ENCODE measurements at places on chromosomes 13 and 19.
A peak's percentile ranks its signal among the peaks of the same experiment; 100 is the strongest.

DNA sequence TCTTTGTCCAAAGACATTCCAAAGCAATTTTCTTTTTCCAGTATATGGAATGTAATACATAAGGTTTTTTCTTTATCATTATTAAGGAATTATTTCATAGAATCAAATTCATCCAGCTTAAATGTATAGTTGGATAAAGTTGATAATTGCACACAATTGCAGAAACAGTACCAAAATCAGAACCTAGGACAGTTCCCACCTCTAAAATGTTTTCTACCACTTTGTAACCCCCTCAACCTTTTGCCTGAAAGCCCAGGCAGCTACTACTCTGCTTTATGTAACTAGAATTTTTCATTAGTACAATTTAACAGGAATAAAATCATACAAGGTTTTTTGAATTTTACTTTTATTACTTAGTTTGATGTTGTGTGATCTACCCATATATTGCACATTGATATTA, 98.0 kb downstream of the PRR20E start:
- no peak for DNase-seq

- DNase-seq: no peak
Measured at GRCh38 chr19:6099033-6099432, 11.3 kb downstream of the RFX2 start.

- no peak for DNase-seq
Measured at GRCh38 chr19:17074634-17075034, 618 bp downstream of the HAUS8 start.

GRCh38 chr19:38666663-38667511, 19.4 kb downstream of the ACTN4 start:
- no peak for DNase-seq

DNA sequence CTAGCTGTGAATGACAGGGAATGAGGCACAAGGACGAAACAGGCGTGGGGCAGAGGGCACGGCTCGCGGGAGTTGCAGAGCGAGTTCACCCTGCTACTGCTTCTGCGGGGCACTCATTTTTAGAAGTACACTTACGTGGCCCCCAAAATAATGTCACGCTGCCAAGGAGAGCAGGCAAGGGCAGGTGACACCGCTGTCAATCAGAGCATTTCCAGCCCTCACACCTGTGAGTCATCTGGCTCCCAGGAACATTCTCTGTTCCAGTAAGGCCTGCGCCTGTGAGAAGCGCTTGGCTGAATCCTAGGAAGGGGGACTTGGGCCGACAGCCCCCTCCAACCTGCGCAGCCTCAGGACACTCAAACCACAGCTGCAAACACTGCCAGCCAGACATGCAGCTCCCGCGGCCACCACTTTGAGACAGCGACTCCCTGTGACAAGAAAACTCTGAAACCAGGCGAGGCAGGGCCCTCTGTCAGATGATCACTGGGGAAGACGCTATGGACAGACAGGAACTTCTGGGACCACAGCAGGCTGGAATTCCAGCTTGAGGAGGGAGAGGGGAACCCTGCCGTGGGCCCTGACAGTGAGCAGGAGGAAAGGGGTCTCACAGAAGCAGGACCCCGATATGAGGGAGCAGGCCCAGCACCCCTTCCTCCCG, 12.7 kb downstream of the DOT1L start:
- no peak for DNase-seq

DNA sequence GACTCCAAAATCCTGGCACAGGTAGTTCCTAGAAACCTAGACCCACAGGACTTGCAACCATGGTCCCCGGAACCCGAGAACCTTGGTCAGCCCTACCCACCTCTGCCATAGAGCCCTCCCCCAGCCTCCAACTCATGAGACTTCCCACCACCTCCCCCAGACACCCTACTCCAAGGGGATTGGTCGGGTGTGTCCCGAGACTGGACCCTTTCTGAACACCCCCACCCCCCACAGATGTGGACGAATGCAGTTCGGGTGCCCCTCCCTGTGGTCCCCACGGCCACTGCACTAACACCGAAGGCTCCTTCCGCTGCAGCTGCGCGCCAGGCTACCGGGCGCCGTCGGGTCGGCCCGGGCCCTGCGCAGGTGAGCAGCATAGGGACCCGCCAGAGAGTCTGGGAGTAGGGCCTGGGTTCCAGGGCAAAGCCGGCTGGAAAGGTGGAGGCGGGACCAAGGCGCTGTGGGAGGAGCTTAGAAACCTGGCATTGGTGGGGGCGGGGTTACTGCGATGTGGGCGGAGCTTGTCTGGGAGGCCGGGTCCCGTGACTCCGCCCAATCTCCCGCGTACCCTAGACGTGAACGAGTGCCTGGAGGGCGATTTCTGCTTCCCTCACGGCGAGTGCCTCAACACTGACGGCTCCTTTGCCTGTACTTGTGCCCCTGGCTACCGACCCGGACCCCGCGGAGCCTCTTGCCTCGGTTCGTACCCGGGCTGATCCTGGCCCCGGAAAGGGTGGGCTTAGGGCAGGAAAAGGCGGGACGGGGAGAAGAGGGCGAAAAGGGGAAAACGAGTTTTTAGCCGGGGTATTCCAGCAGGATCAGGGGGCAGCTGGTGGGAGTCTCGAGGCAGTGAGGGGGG, 11.9 kb downstream of the LTBP4 start:
- peak; percentile 81 for DNase-seq

GRCh38 chr13:48875047-48875446, 100.7 kb upstream of the FNDC3A start:
- no peak for DNase-seq

- DNase-seq: no peak
Measured at GRCh38 chr19:14473978-14474578, 1.1 kb downstream of the PTGER1 start.

DNA sequence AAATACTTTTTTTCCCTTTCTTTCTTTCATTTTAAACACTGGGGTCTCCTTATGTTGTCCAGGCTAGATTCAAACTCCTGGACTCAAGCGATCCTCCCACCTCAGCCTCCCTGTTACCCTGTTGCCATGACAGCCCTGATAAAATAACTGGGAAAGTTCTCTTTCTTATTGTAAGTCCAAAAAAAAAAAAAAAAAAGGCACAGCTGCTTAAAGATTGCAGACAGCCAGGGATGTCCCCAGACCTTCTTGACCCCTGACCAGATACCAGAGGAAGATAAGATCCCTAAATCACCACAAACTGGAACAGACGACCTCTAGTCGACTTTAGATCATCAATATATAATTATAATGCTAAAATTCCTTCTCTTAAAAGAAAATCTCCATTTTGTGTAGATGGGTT, 1.1 kb upstream of the MVB12A start:
- DNase-seq: no peak

- DNase-seq: no peak
Measured at GRCh38 chr13:94121686-94122085, 357.8 kb downstream of the DCT start.

Measured in mucosa of descending colon (tissue), 3 donors.